ENCODE measurements at places on chromosomes 16 and 17. TPM values are rescaled to one million over a fixed set of nuclear protein-coding genes. Genes with fewer than 3 reads are reported as not detected.

GRCh38 chr17:2689411-2690164 is 22.0 kb downstream of the CLUH start:
- DNase-seq, result no peak

GRCh38 chr17:73140566-73140965 is 24.2 kb upstream of the SSTR2 start:
- DNase-seq, result no peak

DNA sequence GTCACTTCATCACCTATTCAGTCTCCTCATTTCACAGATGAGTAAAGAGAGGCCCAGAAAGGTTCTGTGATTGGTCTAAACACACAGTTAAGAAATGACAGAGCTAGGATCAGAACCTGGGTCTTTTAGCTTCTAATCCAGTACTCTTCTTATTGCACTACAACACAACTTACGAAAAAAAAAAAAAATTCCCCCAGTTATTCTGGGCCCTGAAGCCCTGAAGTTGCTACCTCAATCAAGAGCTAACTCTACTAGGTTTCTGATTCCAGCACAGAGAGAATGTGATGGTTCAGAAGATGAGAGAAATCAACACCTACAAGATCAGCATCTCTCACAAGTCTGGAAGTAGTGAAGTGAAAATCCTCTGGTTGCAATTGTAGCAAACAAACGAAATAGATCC is 37.3 kb downstream of the GRB7 start:
- no peak for DNase-seq

DNA sequence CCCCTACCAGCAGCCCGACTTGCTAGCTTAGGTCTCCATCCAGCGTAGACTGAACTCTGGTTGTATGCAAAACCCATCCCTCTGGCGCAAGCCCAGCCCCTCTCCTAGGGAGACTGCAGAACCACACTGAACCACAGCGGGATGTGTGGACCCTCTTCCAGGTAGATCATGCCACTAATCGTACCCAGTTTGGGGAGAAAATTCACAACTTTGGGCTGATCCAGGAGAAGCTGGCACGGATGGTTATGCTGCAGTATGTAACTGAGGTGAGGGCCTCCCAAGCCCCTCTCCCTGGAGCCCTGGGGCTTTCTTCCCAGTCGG is 3.2 kb downstream of the ACADVL start:
- no peak for DNase-seq

GRCh38 chr16:89504091-89504490 is 4.1 kb upstream of the SPG7 start:
- no peak for DNase-seq

Gene PNMT
- not detected for total RNA-seq

DNA sequence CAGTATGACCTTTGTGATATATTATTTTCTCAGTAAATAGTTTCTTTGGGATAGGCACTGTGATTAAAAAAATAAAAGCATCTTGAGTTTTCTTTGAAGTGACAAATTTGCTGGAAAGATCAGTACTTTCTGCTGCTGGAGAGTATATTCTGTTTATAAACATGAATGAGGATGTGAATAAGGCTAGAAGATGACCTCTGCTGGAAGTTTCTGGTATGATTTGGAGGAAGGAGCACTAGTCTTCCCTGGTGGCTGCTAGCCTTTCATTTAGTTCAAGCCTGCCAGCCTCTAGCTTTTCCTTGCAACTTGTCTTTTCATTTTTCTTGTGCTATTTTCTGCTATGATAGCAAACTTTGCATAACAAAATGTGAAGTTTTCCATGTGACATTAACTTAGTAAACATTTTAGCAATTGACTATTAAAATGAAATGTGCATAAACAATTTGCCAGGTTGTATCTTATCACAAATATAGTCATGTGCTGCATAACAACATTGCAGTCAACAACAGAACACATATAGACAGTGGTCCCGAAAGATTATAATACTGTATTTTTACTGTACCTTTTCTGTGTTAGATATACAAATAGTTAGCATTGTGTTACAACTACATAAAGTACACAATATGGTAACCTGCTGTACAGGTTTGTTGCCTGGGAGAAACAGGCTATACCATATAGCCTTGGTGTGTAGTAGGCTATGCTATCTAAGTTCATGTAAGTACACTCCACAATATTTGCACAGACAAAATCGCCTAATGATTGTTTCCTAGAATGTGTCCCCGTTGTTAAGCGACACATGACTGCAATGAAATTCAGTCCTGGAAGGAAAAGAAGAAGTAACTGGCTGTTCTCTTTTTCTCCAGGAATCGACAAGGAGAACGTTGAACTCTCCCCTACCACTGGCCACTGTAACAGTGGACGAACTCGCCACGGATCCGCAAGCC is 18.1 kb upstream of the RAB11FIP4 start:
- DNase-seq, result peak; percentile 42

DNA sequence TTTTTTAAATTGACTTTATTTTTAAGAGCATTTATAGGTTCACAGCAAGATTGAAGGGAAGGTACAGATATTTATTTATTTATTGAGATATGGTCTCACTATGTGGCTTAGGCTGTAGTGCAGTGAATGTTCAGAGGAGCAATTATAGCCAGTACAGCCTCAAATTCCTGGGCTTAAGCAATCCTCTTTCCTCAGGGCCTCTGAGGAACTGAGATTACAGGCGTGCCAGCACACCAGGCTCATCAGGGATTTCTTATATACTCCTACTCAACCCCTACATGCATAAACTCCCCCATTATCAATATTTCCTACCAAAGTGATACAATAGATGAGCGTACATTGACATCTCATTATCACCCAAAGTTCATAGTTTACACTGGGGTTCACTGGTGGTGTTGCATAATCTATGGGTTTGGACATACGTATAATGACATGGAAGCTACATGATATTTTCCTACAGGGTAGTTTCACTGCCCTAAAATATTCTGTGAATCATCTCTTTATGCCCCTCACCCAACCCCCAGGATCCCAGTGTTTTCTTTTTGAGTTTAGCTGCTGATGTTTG is 33.5 kb downstream of the HS3ST3B1 start:
- no peak for DNase-seq

DNA sequence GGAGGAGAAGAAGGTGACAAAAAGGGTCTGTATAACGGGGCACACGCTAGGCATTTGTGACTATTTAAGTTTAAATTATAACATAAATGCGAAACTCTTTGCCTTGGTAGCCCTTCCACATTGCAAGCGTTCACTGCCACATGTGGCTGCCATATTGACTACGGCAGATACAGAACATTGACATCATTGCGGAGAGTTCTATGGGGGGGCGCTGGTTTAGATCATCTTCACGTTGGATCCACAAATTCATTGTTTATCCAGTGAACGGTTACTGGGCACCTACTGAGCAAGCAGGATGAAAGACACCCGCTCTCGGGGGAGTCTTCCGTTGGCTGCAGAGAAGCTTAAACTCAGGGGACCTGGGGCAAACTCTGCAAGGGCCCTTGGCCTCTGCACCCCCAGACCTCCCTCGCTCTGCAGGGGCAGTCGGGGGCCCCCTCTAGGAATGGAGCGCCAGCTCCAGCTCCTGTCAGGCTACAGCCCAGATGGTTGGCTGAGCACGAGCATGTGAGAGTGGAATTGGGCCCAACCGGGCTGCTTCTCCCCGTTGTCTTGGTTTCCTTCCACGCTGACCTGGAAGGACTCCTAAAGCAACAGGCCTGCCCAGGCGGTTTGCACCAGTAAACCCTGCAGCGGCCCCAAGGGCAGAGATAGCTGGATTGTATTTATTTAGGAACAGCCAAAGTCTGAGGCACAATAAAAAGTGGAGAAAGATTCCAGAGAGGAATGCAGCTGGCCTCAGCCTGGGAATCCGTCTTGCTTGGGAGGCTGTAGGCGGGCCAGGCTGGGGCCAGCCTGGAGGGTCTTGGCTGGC is 172.2 kb downstream of the SEC14L1 start:
- no peak for DNase-seq

DNA sequence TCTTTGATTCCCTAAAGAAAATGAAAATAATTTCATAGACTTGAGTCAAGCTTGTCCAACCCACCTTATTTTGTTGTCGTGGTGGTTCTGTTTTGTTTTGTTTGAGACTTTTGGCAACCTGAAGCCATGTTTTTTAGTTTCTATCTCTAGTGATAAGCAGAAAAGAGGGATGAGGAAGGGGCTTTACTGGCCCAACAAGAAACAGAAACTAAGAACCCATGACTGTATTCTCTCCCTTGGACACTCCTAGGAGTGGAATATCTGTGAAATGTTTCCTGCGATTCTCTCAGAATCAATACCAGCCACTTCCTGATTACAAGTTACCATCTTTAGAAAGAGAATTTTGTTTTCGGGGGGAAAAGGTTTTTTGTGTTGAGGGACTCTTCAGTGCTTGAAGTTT is 207.5 kb downstream of the PRKCA start:
- no peak for DNase-seq

Gene C16orf74
- total RNA-seq, result 22.8 TPM

GRCh38 chr16:66344533-66345145 is 21.9 kb upstream of the CDH5 start:
- no peak for DNase-seq

DNA sequence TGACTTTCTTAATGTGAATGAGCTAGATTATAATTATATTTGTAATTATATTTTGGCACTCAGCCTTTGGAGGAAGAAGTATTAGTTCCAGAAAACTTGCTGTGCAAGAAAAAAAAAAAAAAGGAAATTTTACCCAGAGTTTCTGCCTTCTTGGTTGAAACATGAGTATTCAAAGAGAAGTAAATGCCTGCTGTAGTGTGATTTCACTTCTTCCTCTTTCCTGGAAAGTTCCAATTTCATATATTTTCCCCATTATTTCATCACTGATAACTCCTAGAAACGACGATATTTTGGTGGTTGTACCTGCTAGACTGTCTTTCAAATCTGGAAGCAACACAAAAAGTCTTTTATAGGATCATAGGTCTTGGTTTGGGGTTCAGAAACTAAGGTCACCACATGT is 20.4 kb upstream of the MPHOSPH6 start:
- DNase-seq, result no peak

Gene MED13
- 35.6 TPM for total RNA-seq

DNA sequence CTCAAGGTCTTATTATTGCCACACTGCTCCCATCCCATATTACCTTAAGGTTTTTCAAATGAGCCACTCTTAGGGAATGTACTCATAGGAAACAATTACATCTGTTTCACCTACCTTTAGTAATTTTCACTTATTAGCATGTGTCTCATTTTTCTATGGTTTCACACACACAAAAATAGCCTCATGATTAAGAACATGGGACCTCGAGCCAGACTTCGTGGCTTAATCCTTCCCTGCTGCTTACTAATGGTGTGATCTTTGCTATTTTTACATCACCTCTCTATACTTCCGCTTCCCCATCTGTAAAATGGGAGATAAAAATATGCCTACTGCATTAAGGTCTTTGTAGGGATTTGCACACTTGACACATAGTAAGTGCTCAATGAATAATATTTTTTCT is 38.5 kb downstream of the OTOA start:
- no peak for DNase-seq

DNA sequence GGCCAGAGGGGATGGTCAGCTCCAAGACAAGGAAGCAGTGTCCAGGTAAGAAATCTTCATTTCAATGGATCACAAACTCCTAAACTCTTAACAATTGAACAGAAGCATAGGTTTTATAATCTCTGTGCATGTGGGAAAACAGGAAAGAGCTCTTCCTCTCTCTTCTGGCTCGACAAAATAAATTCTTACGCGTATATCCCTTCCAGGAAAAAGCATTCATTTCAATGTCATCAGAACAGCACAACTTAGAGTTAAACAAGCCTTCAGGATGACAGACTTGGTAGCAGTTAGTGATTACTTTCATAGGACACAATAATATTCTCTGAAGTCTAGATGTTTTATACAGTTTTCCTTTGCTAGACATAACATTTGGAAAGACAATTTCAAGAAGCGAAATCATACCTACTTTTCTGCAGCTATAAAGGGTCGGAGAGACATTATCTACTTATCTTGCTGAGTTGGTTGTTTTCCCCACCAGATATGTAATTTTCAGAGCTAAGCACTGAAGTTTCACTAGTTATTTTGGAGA is 19.3 kb upstream of the SLC35G3 start:
- DNase-seq, result no peak

GRCh38 chr16:592518-593306 is 2.8 kb downstream of the RAB40C start:
- DNase-seq, result no peak

- DNase-seq, result no peak
These were observed 27.6 kb upstream of the AATK start for GRCh38 chr17:81193470-81194224.

- DNase-seq, result no peak
These were observed 278.6 kb downstream of the HAPSTR1 start for GRCh38 chr16:9370061-9370491.

Gene KRT36
- total RNA-seq, result not detected

- DNase-seq, result no peak
These were observed at the start of gene ADGRG1 for GRCh38 chr16:57628008-57628781. Gene ADGRG1, plus strand, starts transcription at chr16:57628630. Its CDS starts 21,658 bp downstream, at chr16:57650288.

GRCh38 chr16:55263271-55264250 is 60.4 kb upstream of the IRX6 start:
- no peak for DNase-seq

DNA sequence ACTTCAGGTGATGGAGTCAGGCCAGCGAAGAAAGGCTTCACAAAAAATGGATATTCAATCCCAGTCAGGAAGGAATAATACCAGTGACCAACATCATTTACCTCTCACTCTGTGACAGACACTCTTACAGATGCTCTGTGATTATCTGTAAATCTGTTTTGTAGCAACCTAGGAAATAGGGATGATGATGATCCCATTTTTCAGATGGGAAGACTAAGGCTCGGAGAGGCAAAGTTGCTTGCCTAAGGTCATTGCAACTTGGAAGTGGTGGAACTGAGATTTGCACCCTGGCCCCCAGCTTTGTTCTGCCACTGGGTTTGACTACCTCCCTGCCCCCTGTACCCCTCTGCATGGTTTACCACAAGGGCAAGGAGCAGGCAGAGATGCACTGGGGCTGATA is 14.1 kb upstream of the WSCD1 start:
- no peak for DNase-seq

Gene ARL5C
- total RNA-seq, result not detected

GRCh38 chr17:78605886-78606285 is 28.7 kb upstream of the DNAH17 start:
- no peak for DNase-seq

Gene TMEM88
- total RNA-seq, result 24.8 TPM

GRCh38 chr16:49716339-49716934 is 139.5 kb downstream of the ZNF423 start:
- no peak for DNase-seq

Gene KIF1C
- total RNA-seq, result 117 TPM

Gene TEX14
- not detected for total RNA-seq

Gene KRT32
- not detected for total RNA-seq

Gene ACE
- 117 TPM for total RNA-seq

GRCh38 chr16:9176547-9177418 is 85.3 kb downstream of the HAPSTR1 start:
- no peak for DNase-seq

- no peak for DNase-seq
These were observed 12.9 kb upstream of the CACNG4 start for GRCh38 chr17:66951605-66951953.

Measured in glomerular endothelial cell (primary cell).